ENCODE measurements at places on chromosomes 7 and 10. TPM values are rescaled to one million over a fixed set of nuclear protein-coding genes. Genes with fewer than 3 reads are reported as not detected.
A peak's percentile ranks its signal among the peaks of the same experiment; 100 is the strongest.

The GBX1 gene
- total RNA-seq = 2.7 TPM

The MLLT10 gene
- total RNA-seq = 22.9 TPM

The SFRP4 gene
- 0.59 TPM for total RNA-seq

The ALOX5 gene
- 4.7 TPM for total RNA-seq

The GTF2I gene
- total RNA-seq = 117 TPM

The ENKUR gene
- not detected for total RNA-seq

- DNase-seq = peak; percentile 58
Observed at GRCh38 chr7:151063212-151063561, 3.8 kb downstream of the SLC4A2 start.

DNA sequence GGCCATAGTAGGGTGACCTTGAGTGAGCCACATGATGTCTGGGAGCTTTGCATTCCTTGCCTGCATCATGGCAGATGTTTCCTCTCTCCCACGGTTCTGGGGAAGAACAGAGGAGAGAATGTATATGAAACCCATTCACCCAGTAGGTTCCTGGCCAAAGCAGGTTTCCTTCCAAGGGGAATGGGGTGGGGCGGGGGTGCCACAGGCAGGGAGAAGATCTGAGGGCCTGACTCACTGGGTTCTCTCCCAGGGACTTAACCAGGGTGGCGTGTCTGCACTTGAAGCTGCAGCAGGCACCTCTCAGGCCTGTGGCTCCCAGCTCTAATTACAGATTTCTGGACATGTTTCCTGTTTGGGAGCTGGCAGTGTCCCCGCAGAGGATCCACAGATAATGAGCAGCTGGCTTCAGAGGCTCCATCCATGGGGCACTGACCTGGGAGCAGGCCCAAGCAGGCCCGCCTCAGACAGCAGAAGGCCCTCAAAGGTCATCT lies 50.2 kb upstream of the ZMIZ1 start:
- no peak for DNase-seq

DNA sequence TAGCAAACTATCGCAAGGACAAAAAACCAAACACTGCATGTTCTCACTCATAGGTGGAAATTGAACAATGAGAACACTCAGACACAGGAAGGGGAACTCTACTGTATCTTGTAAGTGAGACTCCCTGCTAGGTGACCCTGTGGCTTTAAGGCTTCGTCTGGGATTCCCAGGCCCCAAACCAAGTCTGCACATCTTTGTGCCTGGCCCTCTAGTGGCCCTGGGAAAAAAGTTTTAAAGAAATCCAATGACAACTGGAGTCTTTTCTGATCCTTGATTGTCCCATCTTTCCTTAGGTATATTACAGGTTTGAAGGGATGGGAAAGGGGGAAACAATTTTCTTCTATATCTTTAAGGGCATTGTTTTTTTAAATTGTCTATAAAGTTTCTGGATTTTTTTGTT lies 10.6 kb upstream of the LIPM start:
- no peak for DNase-seq

GRCh38 chr7:97973206-97973658 lies 16.8 kb downstream of the OCM2 start:
- no peak for DNase-seq

DNA sequence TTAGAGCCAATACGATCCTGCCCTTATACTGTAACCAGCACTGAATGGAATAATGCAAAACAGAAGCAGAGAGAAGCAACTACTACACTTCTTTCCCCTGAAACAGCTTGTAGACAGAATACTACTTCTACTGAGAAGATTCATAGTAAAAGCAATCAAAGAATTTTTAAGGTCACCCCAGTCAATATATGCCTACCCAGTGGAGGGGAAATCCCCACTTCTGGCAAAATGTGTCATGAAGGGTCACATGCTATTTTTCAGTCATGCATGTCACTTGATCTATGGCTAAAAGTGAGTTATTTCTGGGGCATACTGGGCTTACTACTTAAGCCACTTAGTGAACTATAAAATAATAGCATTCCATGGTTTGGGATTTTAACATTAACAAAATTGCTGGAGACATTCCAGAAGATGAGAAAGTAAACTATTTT lies 25.6 kb downstream of the IRF5 start:
- no peak for DNase-seq

DNA sequence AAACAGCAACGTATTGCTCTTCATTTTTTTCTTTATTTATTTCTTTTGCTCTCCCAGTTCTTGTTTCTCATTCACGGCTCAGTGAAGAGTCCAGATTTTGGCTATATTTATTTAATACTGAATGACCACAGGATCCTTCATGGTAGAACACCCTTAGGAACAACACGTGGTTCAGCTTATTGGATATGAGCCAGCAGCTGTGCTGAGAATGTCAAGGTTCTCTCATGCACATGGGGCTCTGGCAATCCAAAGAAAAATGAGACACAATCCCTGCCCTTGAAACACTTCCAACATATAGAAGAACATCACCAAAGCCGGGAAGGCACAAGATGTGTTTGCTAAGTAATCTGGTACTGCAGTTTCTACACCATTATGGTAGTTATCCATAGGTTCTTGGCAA lies 852.9 kb downstream of the SORCS1 start:
- no peak for DNase-seq

- DNase-seq = no peak
Observed at GRCh38 chr10:127408112-127408710, 140.9 kb upstream of the NPS start.

- no peak for DNase-seq
Observed at GRCh38 chr7:29005829-29006228, 47.7 kb upstream of the TRIL start.

- no peak for DNase-seq
Observed at GRCh38 chr7:36054637-36055036, 98.4 kb upstream of the EEPD1 start.

DNA sequence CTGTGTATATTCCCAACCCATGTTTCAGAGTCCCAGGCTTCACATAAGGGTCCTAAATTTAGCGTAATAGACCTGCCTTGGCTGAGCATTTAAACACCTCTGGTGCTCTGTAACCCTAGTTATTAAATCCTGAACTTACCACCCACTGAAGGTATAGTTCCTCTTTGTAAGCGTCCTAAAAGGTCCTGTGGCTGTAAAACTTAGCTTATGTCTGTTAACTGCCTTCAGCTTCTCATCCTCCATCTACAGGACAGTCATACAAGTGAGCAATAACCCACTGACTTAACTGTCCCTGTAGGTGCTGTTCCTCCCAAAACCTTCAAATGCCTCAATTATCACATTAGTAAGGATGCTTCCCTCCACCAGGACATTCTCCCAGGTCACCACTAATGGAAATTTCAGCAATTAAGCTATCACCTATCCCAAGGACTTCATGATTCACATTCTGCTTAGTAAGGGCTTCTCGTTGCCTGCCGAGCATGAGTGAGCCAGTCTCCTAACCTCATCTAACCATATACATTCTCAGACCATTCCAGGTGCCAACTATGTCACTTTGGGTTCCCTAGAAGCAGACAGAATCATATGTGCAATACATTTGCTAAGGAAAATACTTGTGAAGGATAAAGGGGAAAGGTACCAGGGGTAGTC lies 55.8 kb downstream of the CASD1 start:
- DNase-seq = no peak

DNA sequence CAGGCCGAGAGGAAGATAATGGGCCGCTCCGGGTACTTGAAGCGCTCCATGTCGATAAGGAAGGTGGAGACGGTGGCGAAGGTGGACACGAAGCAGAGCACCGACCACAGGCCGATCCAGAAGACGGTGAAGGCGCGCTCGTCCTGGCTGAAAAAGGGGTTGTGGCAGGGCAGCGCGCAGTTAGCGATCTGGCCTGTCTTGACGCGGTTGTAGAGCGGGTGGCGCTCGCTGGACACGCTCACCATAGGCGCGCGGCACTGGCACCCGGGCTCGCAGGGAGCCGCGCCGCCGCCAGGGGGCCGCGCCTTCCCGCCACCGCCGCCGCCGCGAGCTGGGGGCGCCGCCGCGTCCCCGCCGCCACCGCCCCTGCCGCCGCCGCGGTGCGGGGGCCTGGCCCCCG lies 1.6 kb downstream of the FZD8 start:
- DNase-seq = peak; percentile 83

DNA sequence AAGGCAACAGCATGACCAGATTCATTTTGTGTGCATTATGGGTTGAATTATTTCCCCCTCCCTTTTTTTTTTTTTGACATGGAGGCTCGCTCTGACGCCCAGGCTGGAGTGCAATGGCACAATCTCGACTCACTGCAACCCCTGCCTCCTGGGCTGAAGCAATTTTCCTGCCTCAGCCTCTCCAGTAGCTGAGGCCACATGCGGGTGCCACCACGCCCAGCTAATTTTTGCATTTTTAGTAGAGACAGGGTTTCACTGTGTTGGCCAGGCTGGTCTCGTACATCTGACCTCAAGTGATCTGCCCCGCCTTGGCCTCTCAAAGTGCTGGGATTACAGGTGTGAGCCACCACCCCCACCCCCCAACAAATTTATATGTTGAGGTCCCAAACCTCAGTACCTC lies 42.0 kb downstream of the ZNF783 start:
- no peak for DNase-seq

DNA sequence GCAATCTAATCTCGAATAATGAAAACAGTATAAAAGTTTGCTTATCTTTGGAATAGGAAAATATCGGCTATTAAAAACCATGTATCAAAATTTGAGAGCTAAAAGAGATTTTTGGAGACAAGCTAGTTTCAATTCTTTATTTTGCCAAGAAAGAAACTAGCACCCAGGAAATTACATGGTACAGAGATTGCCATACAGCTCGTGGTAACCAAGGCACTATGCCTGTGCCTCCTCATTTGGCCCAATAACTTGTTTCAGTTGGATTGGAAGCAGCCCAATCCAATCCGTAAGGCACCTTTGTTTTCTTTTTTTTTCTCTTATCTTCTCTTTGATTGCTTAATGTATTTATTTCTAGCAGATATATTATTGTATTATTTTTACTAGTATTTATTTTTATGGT lies 55.0 kb downstream of the GNAI1 start:
- DNase-seq = no peak

- no peak for DNase-seq
Observed at GRCh38 chr7:93530701-93531100, 43.8 kb downstream of the CALCR start.
